ENCODE measurements at places on chromosomes 2 and 18. TPM values are rescaled to one million over a fixed set of nuclear protein-coding genes. Genes with fewer than 3 reads are reported as not detected.

GRCh38 chr2:164620457-164620856 lies 825 bp downstream of the GRB14 start:
- H3K4me3 ChIP-seq, result peak overlapping the region; percentile 89
- no peak for DNase-seq

DNA sequence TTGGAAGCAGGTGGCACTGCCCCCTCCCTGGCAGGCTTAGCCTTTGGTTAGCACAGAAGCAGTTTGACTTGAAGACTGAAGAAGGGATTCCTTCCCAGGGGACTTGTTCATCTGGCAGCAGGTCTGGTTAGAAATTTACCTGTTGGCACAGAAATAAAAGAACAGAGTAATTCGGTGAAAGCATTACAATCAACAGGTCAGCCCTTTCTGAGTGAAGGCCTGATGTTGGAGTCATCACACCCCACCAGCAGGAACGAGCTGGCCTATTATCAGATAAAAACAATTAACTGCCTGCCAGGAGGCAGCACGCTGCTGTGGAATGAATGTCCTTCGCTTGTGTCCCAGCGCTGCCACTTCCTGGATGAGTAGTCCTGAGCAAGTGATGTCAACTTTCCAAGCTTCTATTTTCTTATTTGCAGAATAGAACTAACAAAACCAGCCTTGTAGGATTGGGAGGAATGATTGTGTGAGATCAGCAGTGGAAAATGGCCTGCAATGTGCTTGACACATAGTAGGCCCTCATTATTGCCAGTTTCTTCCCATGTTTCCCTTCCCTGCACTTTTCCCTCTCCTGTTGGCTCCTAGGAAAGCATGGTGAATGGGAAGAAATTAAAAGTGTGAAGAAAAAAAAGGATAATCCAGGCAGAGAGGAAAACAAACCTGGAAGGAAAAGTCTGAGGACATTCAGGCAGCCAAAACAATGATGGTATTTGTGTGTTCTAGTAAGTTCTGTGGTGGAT lies 29.0 kb downstream of the LGALSL start:
- peaks cover 3% of the 10 kb centered on the region for H3K27me3 ChIP-seq
- H3K27ac ChIP-seq, result no peak overlapping the region
- no peaks in the 10 kb centered on the region for H3K36me3 ChIP-seq
- peaks cover 20% of the 10 kb centered on the region for H3K4me1 ChIP-seq

- H3K27ac ChIP-seq, result peak overlapping the region; percentile 75
- H3K4me3 ChIP-seq, result peak overlapping the region; percentile 24
- DNase-seq, result no peak
- H3K4me1 ChIP-seq, result peaks cover 46% of the 10 kb centered on the region
These were observed 56.4 kb upstream of the RBM44 start for GRCh38 chr2:237742191-237742590.

DNA sequence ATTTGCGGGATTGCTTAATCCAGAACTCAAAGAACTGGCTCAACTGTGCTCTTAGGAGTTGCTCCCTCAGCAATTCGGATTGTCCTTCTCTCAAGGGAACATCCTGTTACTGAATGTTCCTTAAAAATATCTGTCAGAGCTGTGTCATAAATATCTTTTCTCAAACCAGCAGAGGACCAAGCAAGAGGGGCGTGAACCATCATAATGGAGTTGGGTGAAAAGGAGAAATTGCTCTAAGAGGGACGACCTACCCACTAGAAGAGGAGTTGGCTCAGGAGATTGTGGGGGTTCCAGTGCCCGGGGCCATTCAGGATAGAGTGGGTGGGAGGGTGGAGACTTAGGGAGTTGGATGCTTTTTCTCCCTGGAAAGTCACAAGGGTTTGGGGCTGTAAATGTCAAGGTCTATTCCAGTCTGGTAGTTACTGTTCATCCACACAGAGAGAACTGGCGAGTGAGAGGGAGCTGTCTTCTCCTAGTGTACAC lies 59.5 kb downstream of the MERTK start:
- peaks cover 29% of the 10 kb centered on the region for H3K36me3 ChIP-seq
- H3K27me3 ChIP-seq, result no peaks in the 10 kb centered on the region
- DNase-seq, result no peak
- H3K4me1 ChIP-seq, result peaks cover 17% of the 10 kb centered on the region
- H3K27ac ChIP-seq, result no peak overlapping the region

GRCh38 chr2:65003037-65003436 lies 13.8 kb downstream of the SLC1A4 start:
- no peaks in the 10 kb centered on the region for H3K4me1 ChIP-seq
- H3K27ac ChIP-seq, result no peak overlapping the region
- no peak for DNase-seq
- no peaks in the 10 kb centered on the region for H3K36me3 ChIP-seq

DNA sequence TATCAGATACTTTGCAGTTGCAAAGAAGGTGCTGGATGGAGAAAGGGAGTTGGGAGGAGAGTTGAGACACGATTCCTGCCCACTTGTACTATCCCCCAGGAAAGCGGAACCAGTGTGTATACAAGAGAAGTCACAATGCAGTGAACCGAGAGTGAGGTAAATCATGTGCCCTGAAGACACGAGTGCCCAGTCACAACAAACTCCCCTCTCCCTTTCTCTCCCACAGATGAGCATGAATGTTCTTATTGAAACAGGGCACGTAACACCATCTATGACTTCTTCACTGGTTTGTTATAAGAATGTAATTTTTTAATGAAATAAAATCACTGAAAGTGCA lies 155.7 kb downstream of the IRS1 start:
- peak overlapping the region; percentile 25 for H3K4me3 ChIP-seq
- peaks cover 6% of the 10 kb centered on the region for H3K36me3 ChIP-seq
- DNase-seq, result no peak
- H3K27me3 ChIP-seq, result peaks cover 3% of the 10 kb centered on the region

- H3K36me3 ChIP-seq, result peaks cover 32% of the 10 kb centered on the region
- peaks cover 16% of the 10 kb centered on the region for H3K4me1 ChIP-seq
- no peak overlapping the region for H3K4me3 ChIP-seq
These were observed 36.0 kb downstream of the WDFY1 start for GRCh38 chr2:223909001-223909741.

DNA sequence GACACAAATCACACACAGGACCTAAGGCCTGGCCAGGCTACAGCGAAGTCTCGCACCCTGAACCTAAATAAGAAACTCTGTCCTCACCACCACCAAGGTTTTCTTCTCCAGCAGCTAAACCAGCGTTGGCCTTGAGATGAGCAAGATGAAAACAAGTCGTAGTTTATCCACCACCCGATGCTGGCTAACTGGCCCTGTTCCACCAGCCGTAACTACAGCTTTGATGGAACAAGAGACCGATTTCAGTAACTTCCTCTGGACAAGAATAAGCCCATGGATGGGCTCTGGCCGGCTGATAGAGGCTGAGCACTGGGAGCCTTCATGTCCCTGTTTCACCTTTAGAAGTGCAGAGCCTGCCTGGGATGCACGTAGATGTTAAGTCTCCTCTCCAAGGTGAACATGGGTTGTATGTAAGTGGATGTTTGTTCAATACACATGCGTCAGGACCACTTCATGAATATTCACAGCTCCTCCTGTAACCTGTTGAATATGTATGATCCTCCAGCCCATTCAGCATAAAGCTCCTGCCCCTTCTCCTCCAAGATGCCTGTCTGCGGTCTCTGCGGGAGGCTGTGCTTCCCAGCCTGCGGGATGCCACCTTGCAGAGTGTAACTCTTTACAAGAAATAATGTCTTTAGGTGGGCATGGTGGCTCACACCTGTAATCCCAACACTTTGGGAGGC lies 24.2 kb downstream of the ADI1 start:
- no peak overlapping the region for H3K4me3 ChIP-seq
- no peak for DNase-seq
- H3K4me1 ChIP-seq, result peaks cover 10% of the 10 kb centered on the region

- peaks cover 47% of the 10 kb centered on the region for H3K4me1 ChIP-seq
- H3K36me3 ChIP-seq, result peaks cover 4% of the 10 kb centered on the region
- H3K27ac ChIP-seq, result peak overlapping the region; percentile 80
- DNase-seq, result no peak
- peaks cover 6% of the 10 kb centered on the region for H3K27me3 ChIP-seq
- peak overlapping the region; percentile 54 for H3K4me3 ChIP-seq
These were observed 43.4 kb downstream of the COLEC12 start for GRCh38 chr18:457140-457519.

- no peak overlapping the region for H3K27ac ChIP-seq
- no peaks in the 10 kb centered on the region for H3K36me3 ChIP-seq
- H3K4me3 ChIP-seq, result no peak overlapping the region
- peaks cover 4% of the 10 kb centered on the region for H3K4me1 ChIP-seq
These were observed 4.4 kb downstream of the CRACDL start for GRCh38 chr2:98931596-98931995.

The CLIP4 gene
- 14.7 TPM for total RNA-seq

The PSMA8 gene
- not detected for total RNA-seq

GRCh38 chr2:201148434-201148990 lies 32.5 kb downstream of the CFLAR start:
- H3K27ac ChIP-seq, result peak overlapping the region; percentile 90
- DNase-seq, result no peak
- H3K27me3 ChIP-seq, result no peaks in the 10 kb centered on the region
- peaks cover 7% of the 10 kb centered on the region for H3K36me3 ChIP-seq
- no peak overlapping the region for H3K4me3 ChIP-seq

GRCh38 chr2:4530231-4530630 lies 826.9 kb downstream of the DCDC2C start:
- no peak overlapping the region for H3K4me3 ChIP-seq
- no peak overlapping the region for H3K27ac ChIP-seq
- H3K27me3 ChIP-seq, result no peaks in the 10 kb centered on the region
- no peaks in the 10 kb centered on the region for H3K4me1 ChIP-seq
- no peaks in the 10 kb centered on the region for H3K36me3 ChIP-seq

- peaks cover 3% of the 10 kb centered on the region for H3K36me3 ChIP-seq
- H3K27ac ChIP-seq, result peak overlapping the region; percentile 93
- DNase-seq, result peak; percentile 64
- peaks cover 7% of the 10 kb centered on the region for H3K27me3 ChIP-seq
These were observed 980 bp upstream of the RNPEPL1 start for GRCh38 chr2:240567137-240567871.
